ENCODE measurements at places on chromosomes 7 and 10. TPM values are rescaled to one million over a fixed set of nuclear protein-coding genes. Genes with fewer than 3 reads are reported as not detected.

GRCh38 chr7:37974711-37975110, 54.3 kb downstream of the EPDR1 start:
- H3K4me3 ChIP-seq: no peak overlapping the region
- H3K27ac ChIP-seq: no peak overlapping the region
- H3K4me1 ChIP-seq: no peaks in the 10 kb centered on the region
- H3K36me3 ChIP-seq: no peaks in the 10 kb centered on the region

DNA sequence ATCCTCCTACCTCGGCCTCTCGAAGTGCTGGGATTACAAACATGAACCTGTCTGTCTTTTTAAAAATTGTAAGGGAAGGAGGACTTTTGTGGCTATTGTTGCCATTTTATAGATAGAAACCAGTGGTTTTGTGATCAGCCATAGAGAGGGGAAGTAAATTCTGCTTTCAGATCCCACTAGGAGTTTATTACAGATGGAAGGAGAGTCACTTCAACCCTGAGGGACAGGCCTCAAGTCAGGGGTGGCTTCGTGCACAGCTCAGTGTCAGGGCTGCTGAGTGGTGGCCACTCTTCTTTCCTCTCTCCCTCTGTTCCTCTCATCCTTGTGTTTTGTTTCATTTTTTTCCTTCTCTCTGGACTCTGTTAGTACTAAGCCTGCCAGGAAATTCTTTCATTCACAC, 60.8 kb downstream of the OGDH start:
- H3K27me3 ChIP-seq: no peaks in the 10 kb centered on the region
- H3K36me3 ChIP-seq: peaks cover 32% of the 10 kb centered on the region
- H3K4me3 ChIP-seq: no peak overlapping the region
- no peak overlapping the region for H3K27ac ChIP-seq

DNA sequence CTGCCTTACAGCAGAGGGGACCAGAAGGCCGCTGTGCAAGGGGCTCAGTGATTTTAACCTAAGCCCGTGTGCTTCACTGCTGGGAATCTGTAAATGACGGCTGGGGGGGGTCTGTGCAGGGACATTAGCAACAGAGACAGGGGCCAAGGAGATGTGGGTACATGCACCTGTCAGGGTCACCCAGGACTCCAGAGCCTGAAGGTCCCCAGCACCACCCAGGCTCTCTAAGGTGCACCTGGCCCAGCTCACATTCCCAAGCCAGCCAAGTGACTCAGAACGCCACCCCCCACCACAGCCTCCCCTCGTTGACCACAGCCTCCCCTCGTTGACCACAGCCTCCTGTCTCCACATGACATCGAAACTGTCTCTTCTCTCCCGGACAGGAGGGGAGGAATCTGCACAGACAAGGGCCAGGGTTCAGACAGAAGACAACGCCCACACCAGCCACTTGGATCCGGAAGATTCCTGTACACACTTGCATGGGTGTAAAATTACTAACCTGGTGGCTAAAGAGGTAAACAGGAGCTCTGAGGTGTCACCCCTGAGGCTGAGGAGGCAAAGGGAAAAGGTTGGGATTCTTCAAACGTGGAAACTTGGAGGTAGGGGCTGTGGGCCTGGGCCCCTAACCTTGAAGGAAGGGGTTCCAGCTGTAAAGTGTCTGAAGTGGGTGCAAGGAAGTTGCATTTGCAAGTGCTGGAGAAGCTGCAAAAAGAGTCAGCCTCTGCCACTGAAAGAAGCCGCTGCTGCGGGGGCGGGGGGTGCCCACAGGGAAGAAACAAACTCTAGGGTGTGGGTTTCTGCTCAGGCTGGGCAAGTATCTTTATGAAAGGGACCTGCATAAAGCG, 27.0 kb downstream of the CALML3 start:
- DNase-seq: no peak
- H3K27ac ChIP-seq: no peak overlapping the region
- H3K4me3 ChIP-seq: no peak overlapping the region
- no peaks in the 10 kb centered on the region for H3K36me3 ChIP-seq

LBX1 gene
- not detected for total RNA-seq

TMEM270 gene
- total RNA-seq: not detected

PIK3CG gene
- total RNA-seq: 83.3 TPM

AGR3 gene
- not detected for total RNA-seq

SRRM3 gene
- not detected for total RNA-seq

Data from natural killer cell (primary cell).